ENCODE measurements at places on chromosomes 1 and 21. TPM values are rescaled to one million over a fixed set of nuclear protein-coding genes. Genes with fewer than 3 reads are reported as not detected.

Gene TRAF3IP3
- total RNA-seq, result not detected

Gene TMEM35B
- total RNA-seq, result 20.2 TPM

Gene RSPO1
- total RNA-seq, result 0.24 TPM

Gene MAP3K21
- 12.4 TPM for total RNA-seq

Gene PIGP
- total RNA-seq, result 7.5 TPM

Gene RGS7
- total RNA-seq, result not detected

Gene KPRP
- not detected for total RNA-seq

Gene SELP
- total RNA-seq, result not detected

Gene TNFRSF8
- total RNA-seq, result not detected

Gene OR2M5
- not detected for total RNA-seq

Gene FCRL2
- total RNA-seq, result not detected

Gene PLA2G2D
- not detected for total RNA-seq

Gene PLA2G2F
- 0.24 TPM for total RNA-seq

Gene MYBPH
- not detected for total RNA-seq

Gene MARCKSL1
- 31.3 TPM for total RNA-seq

Gene DCST2
- total RNA-seq, result 0.64 TPM

Gene TMEM222
- total RNA-seq, result 15.1 TPM

Gene OR2AK2
- not detected for total RNA-seq

Gene ALX3
- not detected for total RNA-seq

Gene C8A
- not detected for total RNA-seq

Gene SEMA4A
- 3.4 TPM for total RNA-seq

Gene FLG2
- total RNA-seq, result not detected

Gene CDK11A
- 14.2 TPM for total RNA-seq

Gene GJB3
- total RNA-seq, result 160 TPM

Gene NASP
- 20.9 TPM for total RNA-seq

Gene CDC42BPA
- 23.0 TPM for total RNA-seq

Gene DCST1
- total RNA-seq, result not detected

Gene FAM163A
- total RNA-seq, result not detected

Gene CAMK1G
- total RNA-seq, result not detected

Gene SLC25A34
- total RNA-seq, result 0.48 TPM

Gene C1orf87
- total RNA-seq, result not detected

Gene B3GALNT2
- total RNA-seq, result 51.4 TPM

Gene GLIS1
- 0.24 TPM for total RNA-seq

Gene RNF186
- under 0.01 TPM for total RNA-seq

Gene GABRD
- total RNA-seq, result not detected

Gene C1orf50
- 3.8 TPM for total RNA-seq

Gene TMPRSS3
- total RNA-seq, result not detected

Gene ARHGEF16
- 34.1 TPM for total RNA-seq

Gene NEK2
- total RNA-seq, result 4.8 TPM

Gene CTTNBP2NL
- total RNA-seq, result 13.0 TPM
